ENCODE measurements at places on chromosomes 16 and 17. TPM values are rescaled to one million over a fixed set of nuclear protein-coding genes. Genes with fewer than 3 reads are reported as not detected.
A peak's percentile ranks its signal among the peaks of the same experiment; 100 is the strongest.

TBC1D3H gene
- not detected for total RNA-seq

C16orf96 gene
- not detected for total RNA-seq

LPCAT2 gene
- total RNA-seq = 2.9 TPM

DNA sequence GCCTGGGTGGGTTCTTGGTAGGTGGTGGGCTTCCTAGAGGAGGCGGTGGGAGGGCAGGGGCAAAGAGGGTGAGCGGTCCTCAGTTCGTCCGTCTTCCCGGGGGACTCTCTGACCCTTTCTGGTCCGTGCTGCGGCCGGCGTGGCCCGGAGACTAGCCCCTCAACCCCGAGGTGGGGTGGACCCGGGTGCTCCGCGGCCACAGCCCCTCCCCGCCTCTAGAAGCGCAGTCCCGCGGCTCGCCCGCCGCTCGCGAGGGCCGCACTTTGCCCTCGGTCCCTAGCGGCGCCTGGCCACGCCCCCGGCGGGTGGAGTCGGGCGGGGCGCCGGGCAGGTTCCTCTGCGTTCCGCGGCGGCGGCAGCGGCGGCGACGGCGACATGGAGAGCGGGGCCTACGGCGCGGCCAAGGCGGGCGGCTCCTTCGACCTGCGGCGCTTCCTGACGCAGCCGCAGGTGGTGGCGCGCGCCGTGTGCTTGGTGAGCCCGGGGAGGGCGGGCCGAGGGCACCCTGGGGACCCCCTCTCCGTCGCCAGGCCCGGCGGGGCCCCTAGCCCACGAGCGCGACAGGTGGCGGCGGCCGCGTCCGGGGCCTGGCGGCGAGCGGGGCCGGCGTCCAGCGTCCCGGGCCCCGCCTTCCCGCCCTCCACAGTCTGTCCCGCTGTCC is at the start of gene SYNGR2:
Gene SYNGR2 (plus strand): TSS at position 340 of the 661 bp plus-strand sequence. CDS start 36 bp downstream, at position 376.
- peak; percentile 91 for DNase-seq

ITGB3 gene
- total RNA-seq = not detected

DNA sequence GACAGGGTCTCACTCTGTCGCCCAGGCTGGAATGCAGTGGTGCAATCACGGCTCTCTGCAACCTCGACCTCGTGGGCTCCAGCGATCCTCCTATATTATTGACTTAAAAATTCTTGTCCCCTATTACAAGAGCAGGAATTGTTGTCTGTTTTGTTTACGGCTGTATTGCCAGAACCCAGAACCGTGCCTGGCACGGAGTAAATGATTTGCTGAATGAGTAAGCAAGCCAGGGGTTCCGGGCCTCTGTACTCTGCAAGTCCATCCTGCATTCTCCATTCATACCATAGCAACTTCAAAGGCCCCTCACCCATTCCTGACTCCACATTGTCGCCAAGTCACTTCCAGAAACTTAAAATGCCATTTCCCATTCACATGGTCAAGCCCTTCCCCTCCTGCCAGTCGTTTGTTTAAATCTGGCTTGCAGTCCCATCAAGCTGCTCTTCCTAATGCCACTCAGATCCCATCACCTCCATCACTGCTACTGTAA is 6.9 kb downstream of the ADCY9 start:
- no peak for DNase-seq

ZNF423 gene
- not detected for total RNA-seq

DNA sequence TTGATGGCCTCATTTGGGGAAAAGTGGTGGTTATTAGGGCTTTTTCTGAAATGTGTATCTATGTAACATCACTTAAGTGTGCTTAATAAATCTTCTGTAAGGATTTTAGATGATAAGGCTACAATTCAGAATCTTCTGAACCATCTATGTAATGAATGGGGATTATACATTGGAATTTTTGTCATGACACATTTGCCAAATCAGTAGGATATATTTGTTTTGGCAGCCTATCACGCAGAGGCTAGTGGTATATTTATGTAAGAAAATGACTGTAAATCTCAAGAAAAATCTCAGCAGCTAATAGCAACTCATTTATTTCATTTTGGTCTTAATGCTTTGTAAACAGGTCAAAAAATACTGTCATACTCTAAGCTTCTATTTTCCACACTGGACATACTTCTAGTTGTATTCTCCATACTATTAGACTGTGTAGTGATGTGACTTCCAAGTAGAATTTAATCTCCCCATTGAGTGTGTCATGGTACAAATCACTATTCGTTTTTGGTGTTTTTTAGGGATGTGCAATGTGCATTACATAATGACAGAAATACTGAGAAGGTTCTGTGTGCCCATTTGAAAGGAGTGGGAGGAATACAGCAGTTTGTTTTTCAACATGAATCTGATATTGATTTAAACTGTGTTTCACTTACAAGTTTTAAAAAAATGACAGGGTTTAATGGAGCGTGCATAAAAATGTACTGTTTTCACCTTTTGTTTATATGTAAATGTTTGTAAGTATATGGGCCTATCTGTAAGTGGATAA is 29.2 kb downstream of the CLUH start:
- DNase-seq = no peak

- no peak for DNase-seq
These were observed 2.0 kb downstream of the BCAR1 start for GRCh38 chr16:75249441-75249840.

Data from natural killer cell treated with Interleukin-12 subunit alpha and Interleukin-12 subunit beta and Interleukin-15 and Interleukin-18, amount 100 ng/mL, for 72 hours (primary cell).